ENCODE measurements at places on chromosomes 2 and 18.

- no peak for DNase-seq
These were observed 69.1 kb upstream of the B3GNT7 start for GRCh38 chr2:231326404-231326803.

DNA sequence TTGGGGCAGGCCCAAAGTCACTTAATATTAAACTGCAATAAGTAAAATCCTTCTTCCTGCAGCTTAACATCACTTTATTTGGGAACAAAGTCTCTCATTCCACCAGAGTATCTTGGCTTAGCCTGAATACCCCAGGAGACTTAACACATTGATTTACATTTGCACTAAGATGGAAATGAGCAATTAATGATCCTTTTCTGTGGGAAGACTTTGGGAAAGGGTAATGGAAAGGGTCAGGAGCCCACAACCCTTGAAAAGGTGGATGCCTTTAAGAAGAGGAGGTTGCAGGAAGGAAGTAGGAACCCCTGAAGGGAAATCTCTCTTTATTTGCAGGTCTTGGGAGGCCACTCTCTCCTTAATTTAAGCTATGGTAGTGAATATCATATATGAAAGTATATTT is 28.0 kb upstream of the BARD1 start:
- no peak for DNase-seq

DNA sequence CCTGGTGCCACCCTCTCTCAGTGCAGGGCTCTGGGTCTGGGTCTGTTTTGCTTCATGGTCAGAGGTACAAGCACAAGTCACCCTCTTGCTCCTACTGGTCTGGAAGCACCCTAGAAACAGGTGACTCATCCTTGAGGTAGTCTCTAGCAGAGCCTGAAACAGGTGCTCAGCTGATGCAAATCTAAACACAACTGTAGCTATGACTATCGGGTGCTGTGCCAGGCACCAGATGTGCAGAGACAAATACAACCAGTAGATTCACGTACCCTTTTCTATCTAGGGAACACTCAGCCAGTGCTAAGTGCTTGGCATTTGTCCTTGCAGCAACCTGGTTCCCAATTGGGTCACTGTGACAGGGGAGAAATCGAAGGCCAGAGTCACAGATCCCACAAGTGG is 140.9 kb upstream of the MYCN start:
- no peak for DNase-seq

DNA sequence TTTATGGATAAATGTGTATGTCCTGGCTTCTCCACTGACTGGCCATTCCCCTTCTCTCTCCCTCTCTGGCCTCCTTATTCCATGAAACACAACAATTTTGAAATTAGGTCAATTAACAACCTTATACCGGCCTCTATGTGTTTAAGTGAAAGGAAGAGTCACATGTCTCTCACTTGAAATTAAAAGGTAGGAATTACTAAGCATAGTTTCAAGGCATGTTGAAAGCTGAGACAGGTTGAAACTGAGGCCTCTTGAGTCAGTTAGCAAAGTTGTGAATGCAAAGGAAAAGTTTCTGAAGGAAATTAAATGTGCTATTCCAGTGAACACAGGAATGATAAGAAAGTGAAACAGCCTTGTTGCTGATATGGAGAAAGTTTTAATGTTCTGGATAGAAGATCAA is 69.7 kb downstream of the ADAM23 start:
- DNase-seq: no peak

DNA sequence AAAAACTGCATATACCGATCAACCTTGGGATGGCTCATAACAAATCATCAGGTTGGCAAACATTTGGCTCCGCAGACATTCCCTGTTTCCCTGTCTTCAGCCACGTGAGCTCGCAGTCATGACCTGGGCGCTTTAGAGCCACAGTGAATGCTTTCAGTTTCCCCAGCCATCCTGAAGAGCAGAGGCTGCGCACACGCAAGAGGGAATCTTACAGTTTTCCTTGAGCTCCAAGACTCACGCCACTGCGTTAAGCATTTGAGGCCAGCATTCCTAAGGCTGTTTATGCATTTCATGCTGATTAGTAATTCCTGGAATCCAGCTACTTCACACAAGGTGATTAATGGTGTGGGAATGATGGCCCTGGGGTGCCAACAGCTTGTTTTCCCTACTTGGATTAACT is 95.1 kb downstream of the MTCL1 start:
- DNase-seq: no peak

GRCh38 chr2:151691631-151692030 is 42.6 kb downstream of the NEB start:
- DNase-seq: no peak

GRCh38 chr2:75361486-75361885 is 162.2 kb upstream of the TACR1 start:
- no peak for DNase-seq

DNA sequence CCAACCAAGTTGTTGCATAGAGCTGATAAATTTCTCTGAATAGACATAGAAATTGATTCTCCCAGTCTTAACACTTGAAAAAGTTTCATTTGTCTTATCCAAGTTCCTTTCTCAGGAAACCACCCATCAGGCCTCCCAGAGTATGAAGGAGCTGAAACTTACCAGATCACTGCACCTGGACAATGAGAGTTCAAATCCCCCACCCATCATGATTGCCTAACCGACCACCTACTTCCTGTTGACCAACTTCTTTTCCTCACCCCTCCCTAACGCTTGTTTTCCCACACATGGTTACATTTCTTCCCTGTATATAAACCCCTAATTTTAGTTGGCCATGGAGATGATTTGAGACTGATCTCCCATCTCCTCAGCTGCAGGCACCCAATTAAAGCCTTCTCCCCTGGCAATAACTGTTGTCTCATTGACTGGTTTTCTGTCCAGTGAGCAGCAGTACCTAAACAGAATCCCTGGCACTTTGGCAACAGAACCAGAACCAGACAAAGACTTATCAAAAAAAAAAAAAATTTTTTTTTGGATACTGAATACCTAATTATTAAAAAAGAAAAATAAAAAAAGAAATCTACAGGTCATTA is 103.0 kb downstream of the SPIRE1 start:
- DNase-seq: no peak

GRCh38 chr2:193523662-193524061 is 1328.9 kb upstream of the TMEFF2 start:
- DNase-seq: no peak

- no peak for DNase-seq
These were observed 18.6 kb upstream of the ZNF532 start for GRCh38 chr18:58845928-58846724.

GRCh38 chr2:206086716-206087350 is 859 bp upstream of the INO80D start:
- no peak for DNase-seq

- DNase-seq: no peak
These were observed 45.0 kb upstream of the ASPRV1 start for GRCh38 chr2:70006447-70006784.

- DNase-seq: no peak
These were observed 155.8 kb upstream of the LRP1B start for GRCh38 chr2:142286618-142287017.

GRCh38 chr2:226656367-226656766 is 143.3 kb downstream of the IRS1 start:
- no peak for DNase-seq

GRCh38 chr2:12469141-12469561 is 247.6 kb upstream of the TRIB2 start:
- DNase-seq: no peak

DNA sequence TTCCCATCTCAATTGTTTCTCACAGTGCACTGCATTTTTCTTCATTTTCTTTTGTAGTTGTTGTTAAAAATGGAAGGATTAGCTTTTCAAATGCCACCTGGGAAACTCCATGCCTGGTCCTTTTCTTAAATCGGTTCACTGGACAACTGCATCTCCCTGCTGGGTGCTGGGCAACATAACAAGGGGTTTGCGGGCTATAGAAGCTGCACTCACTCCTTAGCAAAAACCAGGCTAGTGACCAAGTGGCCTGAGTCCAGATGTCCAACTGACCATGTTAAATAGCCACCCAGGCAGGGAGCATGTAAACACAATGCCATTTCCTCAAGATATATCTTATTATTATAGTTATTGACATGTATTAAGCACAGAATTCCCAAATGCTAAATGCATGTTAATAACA is 264.9 kb downstream of the ICOS start:
- DNase-seq: no peak

- no peak for DNase-seq
These were observed 273.2 kb upstream of the SIX3 start for GRCh38 chr2:44668336-44668735.

DNA sequence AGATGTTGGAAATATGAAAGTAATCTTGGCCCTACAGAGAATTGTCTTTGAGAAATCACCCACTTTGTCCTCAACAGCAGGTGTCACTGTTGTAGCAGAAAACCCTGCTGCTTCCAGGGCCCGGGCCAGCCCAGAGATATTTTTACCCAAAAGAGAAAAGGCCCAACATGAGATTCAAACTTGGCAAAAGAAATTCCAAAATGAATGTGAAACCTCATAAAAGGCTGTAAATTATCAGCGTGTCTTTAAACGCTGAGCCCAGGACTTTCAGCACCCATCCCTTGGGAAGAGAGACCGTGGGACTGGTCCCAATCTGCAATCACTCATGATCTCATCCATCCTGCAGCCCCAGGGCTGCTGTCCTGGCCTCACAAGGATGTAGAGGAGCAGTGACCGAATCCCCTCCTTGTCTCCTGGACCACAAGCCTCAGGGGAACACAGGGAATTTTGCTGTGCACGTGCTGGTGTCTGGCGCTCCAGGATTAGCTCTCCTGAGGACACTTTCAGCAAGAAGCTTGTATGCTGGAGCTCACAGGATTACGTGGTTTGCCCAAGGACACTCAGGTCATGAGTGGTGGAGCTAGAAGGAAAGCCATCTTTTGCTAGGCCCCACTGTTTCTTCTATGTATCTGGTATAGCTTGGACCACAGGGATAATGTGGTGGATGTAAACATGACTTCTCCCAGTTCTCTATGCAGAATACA is 202.1 kb downstream of the RNF144A start:
- no peak for DNase-seq

DNA sequence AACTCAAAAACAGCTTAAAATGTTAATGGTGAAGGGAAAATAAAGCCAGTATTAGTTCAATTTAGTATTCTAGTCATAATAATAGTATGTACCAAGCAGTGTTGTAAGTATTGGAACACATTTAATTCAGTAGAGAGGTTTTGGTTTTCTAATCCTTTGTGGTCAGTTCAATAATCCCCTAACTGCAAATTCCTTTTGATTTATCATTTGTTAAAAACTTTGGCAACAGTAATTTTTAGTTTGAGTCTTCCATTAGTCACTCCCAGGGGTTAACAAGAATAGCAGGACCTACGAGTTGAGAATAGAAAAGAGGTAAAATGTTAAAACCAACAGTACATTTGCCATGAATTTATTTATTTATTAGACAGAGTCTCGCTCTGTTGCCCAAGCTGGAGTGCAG is 10.7 kb downstream of the MRPL44 start:
- DNase-seq: no peak

DNA sequence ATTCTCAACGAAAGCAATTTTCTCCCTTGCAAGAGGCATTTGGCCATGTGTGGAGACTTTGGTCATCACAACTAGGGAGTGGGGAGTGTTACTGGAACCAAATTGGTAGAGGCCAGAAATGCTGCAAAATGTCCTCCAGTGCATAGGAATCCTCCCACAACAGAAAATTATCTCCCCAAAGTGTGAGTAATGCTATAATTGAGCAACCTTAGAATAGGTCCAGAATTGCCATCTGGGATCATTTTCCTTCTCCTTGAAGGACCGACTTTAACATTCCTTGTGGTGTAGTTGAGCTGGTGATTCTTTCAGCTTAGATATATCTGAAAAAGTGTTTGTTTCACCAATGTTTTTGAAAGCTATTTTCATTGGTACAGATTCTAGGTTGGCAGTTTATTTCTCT is 111.2 kb upstream of the SMIM21 start:
- no peak for DNase-seq

- peak; percentile 46 for DNase-seq
These were observed 34.8 kb upstream of the NEUROD1 start for GRCh38 chr2:181715033-181715630.

DNA sequence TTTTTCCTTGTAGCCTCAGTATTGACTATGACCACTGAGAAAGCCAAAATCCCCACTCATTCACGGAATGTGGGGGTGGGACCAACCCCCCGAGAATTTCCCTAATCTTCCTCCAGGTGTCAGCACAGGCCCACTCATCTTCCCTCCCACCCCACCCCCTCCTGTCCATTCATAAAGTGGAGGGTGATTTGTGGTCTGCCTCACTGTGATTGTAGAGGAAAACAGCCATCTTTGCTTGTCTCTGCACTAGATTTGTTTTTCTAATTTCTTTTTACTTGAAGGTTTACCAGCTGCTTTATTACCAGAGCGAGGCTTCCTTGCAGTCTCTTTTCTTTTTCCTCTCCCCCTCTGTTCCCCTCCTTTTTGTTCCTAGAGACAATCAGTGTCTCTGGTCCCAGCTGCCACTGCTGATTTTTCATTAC is 171.8 kb downstream of the ICOS start:
- DNase-seq: no peak

DNA sequence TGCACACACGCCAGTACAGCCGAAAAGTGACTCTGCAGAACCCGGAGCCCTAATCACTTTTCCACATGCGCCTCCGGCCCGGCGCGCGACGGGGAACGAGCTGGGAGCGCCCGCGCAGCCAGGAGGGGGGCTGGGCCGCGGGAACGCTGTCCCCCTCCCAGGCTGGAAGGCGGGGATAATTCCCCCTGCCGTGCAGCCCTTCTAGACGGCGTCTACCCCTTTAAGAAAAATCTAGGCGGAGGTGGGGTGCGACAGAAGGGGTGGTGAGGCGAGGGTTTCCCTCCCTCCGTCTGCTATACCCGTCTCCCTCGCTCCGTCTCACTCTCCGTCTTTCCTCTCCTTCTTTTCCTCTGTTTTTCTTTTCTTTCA is 2.4 kb downstream of the CYP26B1 start:
- DNase-seq: no peak

GRCh38 chr2:238581126-238581525 is 154.4 kb downstream of the ASB1 start:
- DNase-seq: no peak

GRCh38 chr2:196983934-196984333 is 57.4 kb upstream of the PGAP1 start:
- DNase-seq: no peak

- DNase-seq: peak; percentile 73
These were observed at the start of gene WNT10A for GRCh38 chr2:218880102-218880858. WNT10A (plus strand) TSS chr2:218880852; CDS start chr2:218880996, 144 bp downstream.

DNA sequence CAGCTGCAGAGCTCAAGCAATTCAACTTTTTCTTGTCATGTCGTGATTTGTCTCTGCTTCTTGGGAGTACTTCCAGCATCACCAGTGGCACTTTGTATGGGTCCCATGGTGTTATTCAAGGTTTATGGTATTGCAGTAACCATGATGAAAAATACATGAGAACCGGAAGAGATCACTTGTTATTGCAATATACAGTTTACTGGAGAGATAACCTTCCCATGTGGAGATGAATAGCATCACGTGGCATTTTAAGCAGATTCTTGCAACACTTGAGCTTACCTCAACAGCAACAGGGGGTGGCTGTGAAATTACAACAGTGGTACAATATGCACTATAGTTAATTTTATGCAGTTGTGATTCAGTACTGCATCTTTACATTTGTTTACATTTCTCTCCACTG is 97.4 kb downstream of the APOB start:
- no peak for DNase-seq

DNA sequence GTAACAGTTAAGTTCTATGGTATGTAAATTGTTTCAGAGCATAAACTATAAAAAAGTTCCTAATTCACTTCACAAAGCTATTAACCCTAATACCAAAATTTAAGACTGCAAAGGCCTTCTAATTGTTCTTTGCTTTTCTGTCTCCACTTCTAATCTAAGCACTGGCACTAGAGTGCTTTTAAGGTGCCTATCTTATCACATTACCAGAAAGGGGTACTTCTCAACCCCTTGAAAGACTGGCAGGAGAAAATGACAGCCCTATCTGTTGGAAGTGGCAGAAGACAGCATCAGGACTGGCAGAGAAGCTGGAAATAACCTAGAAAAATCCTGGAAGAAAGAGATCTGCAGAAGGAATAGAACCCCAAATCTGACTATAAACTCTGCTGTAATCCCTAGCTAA is 10.3 kb downstream of the CNRIP1 start:
- DNase-seq: no peak
